ENCODE measurements at places on chromosomes 16 and 17.

GRCh38 chr16:79798416-79799053, 198.0 kb upstream of the MAF start:
- no peak for DNase-seq

GRCh38 chr17:55289106-55289446, 24.3 kb downstream of the HLF start:
- DNase-seq = no peak

GRCh38 chr17:10435096-10435495, 13.3 kb upstream of the MYH8 start:
- DNase-seq = no peak

- DNase-seq = no peak
Observed at GRCh38 chr16:49277766-49278566, 3.7 kb downstream of the CBLN1 start.

GRCh38 chr16:30082545-30083090, 6.8 kb downstream of the PPP4C start:
- DNase-seq = no peak

DNA sequence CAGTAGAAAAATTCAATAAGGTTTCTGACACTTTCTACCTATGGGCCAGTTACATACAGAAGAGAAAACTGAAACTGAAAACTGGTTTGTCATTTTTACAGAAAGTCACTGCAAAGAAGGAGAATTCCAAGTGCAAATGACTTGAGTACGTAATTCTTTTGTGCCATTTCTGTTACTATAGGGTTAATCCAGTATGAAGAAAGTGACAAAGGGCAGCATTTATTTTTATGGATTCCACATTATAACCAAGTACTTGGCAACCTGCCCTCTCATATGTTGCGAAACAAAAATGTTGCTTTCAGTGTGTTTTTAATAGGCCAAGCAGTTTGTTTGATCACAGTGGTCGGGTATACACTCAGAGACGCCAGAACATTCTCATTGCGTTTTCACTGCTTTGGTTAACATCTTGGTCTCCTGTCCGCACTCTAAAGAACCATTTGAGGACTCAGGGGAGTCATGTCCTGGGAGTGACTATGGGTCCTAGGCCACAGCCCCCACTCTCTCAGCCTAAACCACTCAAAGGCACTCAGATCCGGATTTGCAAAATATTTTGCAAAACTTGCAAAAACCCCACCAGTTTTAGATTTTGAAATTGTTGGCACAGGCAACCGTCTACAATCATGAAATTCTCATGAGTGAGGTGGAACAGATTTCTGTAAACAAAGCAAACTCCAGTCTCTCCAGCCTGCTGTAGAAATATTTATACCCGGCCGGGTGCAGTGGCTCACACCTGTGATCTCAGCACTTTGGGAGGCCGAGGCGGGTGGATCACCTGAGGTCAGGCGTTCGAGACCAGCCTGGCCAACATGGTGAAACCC, 15.4 kb upstream of the HELZ start:
- DNase-seq = no peak

DNA sequence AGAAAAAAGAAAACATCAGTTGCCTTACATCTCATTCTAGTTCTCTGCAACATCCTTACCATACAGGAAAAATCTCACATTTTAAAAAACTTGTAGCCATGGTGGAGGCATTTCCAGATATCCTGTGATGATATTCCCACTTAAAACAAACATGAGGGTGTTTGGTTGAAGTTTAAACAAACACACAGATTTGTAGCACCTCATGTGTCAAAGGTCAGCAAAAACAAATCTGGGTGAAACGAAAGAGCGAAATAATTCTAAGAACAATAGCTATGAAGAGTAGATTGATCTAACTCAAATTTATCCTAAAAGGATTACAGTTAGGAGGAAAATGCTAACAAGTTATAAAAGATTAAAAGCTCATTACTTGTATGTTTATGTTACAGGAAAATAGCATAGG, 83.1 kb upstream of the IRX5 start:
- DNase-seq = no peak

- DNase-seq = no peak
Observed at GRCh38 chr16:72805486-72805885, 242.4 kb downstream of the ZFHX3 start.

- no peak for DNase-seq
Observed at GRCh38 chr17:46819906-46820351, 1.4 kb upstream of the WNT3 start.

DNA sequence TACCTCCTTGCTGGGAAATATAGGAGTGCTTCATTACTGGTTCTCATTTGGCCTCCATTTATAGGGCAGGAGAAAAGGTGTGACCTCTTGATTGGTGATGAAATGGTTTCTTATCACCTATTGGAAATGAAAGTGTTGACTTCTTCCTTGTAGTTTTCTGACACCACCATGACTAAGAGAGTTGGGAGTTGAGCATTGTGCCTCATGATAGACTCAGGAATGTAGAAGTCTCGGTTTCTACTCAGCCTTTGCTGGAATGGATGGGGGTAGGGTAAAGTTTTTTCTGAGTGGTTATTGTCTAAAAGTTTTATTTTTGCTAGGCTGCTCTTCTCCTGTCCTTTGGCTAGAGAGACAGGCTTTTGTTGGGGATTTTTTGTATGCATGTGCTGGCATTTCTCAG, 117.4 kb downstream of the PHKB start:
- no peak for DNase-seq

DNA sequence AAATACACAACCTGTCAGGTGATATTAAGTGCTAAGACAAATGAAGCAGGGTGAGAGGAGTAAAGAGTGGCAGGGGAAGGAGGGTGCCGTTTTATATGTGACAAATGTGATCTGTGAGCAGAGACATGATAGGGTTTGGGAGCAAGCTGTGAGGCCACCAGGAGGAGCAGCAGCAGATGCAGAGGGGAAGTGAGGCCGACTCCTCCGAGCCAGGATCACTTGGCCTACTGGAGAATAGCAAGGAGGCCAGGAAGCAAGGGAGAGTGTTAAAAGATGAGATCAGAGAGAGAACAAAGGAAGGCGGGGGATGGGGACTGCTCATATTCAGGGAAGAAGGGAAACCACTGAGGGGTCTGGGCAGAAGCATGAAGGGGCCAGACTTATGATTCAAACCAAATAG, 129.4 kb downstream of the TANGO6 start:
- DNase-seq = no peak

GRCh38 chr17:46001390-46002310, 2.6 kb downstream of the STH start:
- no peak for DNase-seq

DNA sequence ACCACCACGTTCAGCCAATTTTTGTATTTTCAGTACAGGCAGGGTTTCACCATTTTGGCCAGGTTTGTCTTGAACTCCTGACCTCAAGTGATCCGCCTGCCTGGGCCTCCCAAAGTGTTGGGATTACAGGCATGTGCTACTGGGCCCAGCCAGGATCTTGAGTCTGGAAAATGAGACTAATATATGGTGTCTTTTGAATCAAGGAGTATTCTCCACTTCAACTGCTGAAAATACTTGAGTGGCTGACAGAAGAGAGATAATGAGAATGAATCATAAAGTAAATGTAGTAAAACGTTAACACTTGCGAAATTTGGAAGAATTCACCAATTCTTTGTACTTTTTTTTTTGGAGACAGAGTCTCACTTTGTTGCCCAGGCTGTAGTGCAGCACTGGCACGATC, 16.6 kb downstream of the SMYD4 start:
- no peak for DNase-seq

DNA sequence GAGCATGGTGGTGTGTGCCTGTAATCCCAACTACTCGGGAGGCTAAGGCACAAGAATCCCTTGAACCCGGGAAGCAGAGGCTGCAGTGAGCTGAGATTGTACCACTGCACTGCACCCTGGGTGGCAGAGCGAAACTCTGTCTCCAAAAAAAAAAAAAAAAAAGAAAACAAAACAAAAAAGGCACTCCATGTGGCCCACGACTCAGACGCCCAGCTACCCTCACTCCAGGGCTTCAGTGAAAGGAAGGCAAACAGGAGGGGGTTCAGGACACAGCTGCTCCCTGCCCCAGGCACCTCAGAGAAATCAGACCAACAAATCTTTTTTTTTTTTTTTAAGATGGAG, 91.7 kb downstream of the LITAF start:
- no peak for DNase-seq

DNA sequence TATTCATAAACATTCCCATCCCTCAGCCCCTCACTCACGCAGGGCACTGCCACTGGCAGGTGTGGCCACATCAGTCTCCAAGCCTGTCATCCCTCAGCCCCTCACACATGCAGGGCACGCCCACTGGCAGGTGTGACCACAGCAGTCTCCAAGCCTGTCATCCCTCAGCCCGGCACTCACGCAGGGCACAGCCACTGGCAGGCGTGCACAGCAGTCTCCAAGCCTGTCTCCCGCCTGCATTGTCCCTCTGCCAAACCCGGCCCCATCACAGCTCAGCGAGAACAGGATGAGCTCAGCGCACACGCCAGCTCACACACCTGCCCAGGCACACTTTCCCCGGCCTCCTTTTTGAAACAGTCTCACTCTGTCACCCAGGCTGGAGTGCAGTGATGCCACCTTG, 11.4 kb upstream of the KREMEN2 start:
- DNase-seq = no peak

GRCh38 chr17:77581480-77581879, 377.0 kb upstream of the TNRC6C start:
- no peak for DNase-seq

DNA sequence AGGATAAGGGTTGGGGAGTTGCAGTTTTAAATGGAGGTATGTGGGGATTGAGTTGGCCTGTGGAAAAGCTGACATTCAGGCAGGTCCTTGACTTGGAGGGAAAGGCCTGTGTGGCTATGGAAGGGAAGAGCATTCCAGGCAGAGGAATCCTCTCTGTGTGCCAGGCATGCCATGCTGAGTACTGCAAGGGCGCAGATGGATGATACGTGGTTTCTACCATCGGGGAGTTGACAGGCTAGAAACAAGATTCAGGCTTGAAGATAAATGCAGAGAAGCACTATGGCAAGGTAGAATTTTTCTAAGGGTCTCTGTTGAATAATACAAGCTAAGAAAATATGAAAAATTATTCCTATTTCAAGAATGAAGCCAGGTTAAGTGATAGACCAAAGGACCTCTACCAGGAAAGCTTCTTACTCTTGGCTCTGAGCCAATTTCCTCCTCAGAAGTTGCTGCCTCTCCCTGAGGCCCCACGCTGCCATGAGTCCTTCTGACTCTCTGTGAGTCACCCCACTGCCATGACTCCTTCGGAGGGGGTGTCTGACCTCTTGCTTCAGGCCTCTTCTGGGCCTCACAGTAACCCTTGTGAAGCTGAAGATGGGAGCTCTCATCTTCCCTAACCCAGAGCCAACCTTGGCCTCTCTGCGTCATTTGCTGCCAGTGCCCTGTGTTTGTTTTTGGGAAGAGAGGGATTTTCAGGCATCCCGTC, 75.8 kb downstream of the WNT3 start:
- DNase-seq = no peak

DNA sequence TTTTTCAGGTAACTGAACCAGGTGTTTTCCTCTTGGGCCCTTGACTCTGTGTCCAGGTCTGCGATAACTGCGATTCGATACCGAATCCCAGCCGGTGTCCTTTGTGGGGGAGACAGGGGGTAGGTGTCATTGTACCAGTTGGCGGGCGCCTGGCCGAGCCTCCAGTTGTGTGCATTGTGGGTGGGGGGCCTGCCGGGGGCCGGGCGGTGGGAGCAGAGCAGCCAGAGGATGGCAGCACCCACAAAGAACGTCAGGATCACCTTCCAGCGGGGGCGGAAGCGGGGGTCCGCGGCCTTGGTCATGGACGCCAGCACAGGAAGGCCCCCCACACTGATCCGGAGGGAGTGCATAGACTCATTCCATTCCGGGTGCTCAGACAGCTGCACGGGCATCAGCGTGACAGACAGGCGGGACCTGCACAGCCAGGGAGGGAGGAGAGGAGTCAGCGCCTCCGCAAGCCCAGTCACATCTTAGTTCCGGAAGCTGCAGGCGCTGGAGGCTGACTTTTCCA, 12.3 kb downstream of the CANT1 start:
- DNase-seq = no peak
